ENCODE measurements at places on chromosomes 13 and 19.

DNA sequence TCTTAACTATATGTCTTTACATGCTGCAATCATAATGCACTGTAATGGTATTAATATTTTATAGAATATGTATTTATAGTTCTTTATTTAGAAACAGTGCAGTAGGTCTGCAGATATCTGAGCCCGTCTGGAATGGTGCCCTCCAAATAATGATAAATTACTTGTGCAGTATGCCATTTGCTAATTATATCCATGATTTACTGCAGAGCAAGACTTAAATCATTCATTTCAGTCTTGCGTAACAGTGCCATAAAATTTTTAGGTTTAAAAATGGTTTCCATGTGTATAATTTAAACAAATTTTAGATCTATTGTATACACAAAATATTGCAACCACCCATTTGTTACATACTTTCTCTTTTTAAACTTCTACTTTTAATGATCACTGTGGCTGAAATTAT is 175.1 kb downstream of the ZNF536 start:
- no peak for DNase-seq

- no peak for DNase-seq
Measured at GRCh38 chr13:24685314-24685713, 5.1 kb downstream of the ATP12A start.

DNA sequence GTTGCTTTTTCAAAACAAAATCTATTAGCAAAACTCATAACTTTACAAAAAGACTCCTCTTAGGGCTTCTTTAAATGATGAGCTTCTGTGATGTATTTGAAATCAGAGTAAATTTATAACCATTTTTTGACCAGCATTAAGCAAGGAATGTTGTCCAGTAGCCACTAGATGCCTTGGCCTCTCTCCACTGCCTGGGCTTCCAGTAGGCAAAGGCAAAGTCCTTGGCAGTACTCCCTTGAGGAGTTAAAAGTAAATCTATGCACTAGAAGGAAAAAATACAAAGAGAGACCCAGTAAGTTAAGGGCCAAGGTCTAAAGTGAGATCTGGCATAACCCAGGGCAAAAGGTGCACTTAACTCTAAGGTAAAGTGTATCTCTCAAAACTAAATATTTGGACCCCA is 9.5 kb downstream of the SERPINE3 start:
- DNase-seq = no peak

DNA sequence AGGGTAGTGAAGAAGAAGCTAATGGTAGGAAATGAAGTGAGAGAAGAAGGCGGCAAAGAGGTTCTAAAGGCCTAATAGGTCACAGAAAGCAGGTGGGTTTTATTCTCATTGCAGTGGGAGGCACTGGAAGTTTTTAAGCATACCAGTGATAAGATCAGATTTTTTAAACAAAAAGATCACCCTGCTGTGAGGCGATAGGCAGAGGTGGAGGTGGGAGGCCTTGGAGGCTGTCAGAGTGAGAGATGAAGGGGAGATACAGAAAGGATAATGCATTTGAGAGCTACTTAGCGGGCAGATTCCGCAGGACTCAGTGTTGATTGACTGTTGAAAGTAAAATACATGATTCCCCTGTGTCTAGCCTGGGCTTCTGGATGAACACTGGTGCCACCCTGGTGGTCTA is 116.7 kb upstream of the FRY start:
- no peak for DNase-seq

- DNase-seq = no peak
Measured at GRCh38 chr13:77810430-77810829, 108.2 kb downstream of the EDNRB start.

DNA sequence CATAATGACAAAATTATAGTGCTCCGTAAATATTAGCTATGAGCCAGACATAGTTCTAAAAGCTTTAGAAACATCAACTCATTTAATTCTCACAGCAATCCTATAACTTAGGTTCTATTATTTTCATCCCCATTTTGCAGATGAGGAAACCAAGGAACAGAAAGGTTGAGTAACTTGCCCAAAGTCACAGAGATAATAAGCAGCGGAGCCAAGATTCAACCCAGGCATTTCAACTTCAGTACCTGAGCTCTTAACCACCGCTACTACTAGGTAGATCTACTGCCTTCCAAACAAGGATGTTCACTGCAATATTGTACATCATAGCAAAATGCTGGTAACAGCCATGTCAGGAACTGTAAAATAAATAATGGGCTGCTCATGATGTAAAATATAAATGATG is 39.9 kb downstream of the ELF1 start:
- DNase-seq = no peak

- no peak for DNase-seq
Measured at GRCh38 chr19:55673465-55673864, 1.6 kb upstream of the EPN1 start.

- DNase-seq = peak; percentile 56
Measured at GRCh38 chr19:750640-751423, at the start of gene MISP. MISP (plus strand) TSS chr19:751112; CDS start chr19:756947, 5,835 bp downstream.

- DNase-seq = no peak
Measured at GRCh38 chr13:45464141-45464686, 525 bp upstream of the COG3 start.

- DNase-seq = no peak
Measured at GRCh38 chr13:48505597-48506091, 27.2 kb downstream of the RCBTB2 start.

DNA sequence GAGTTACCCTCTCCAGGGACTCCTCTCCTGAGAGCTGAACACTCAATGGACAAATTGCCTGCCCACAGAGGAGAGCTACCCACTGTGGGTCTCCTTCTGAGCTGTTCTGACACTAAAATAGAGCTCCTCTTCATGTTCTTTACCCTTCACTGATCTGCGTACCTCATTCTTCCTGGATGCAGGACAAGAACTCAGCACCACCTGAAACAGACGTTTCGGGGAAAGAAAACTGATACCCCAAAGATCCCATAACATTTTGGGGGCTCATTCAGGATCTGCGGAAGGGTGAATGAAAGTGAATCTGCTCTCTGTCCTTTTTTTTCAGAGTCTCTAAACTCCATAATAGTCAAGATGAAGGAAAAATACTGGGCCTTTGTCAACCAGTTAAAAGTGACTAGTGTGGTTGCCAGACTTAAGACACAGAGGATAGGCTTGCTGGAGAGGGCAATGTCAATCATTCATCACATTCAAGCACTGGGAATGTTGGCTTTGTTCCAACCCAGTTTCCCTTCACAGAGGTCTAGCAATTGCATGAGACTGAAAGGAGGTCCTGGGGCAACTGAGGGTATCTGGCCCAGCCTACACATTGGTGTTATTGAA is 136.7 kb upstream of the SLITRK6 start:
- DNase-seq = no peak

DNA sequence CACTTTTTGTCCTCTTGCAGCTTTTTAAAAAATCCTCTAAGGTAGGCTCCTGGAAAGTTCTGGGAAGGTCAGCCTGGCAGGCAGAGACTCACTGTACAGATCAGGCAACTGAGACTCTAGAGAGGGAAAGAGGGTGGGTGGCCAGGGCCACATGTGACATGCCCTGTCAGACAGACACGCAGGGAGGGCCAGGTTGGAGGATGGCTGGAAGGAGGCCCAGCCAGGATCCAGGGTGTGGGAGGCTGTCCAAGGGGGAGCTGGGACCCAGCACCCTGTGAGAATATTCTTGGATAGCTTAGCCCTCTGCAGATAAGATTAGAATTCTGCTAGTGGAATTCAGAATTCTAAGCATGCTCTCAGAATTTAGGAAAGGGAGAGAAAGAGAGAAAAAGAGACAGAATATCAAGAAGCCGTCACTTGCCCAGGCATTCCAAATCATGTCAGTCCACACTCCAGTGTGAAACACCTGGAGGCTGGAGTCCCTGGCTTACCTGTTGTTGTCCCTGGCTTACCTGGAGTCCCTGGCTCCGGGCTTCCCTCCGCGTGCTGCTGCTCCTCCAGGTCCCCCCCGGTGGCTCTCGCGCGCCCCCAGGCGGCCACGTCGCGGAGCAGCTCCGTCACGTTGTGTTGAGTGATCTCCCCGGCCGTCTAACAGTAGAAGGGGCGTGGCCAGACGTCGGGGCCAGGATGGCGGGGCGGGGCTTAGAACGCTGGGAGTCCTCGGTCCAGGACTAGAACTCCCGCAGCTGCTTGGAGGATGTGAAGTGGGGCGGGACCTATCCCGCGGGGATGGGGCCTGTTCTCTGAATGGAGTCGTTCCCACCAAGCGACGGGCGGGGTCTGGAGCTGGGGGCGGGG is 2.8 kb upstream of the TNNI3 start:
- peak; percentile 63 for DNase-seq

DNA sequence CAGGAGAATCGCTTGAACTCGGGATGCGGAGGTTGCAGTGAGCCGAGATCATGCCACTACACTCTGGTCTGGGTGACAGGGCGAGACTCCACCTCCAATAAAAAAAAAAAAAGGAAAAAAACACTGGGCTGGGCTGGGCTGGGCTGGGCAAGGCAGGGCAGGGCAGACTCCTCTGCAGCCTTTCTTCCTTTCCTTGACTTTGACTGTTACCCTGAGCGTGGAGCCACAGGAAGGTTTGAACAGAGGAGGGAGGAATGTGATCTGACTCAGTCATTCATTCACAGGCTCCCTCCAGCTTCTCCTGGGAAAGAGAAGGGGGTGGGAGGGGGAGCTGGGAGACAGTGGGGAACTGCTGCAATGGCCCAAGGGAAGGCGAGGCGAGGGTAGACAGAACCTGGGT is 2.7 kb upstream of the ACTN4 start:
- DNase-seq = no peak

DNA sequence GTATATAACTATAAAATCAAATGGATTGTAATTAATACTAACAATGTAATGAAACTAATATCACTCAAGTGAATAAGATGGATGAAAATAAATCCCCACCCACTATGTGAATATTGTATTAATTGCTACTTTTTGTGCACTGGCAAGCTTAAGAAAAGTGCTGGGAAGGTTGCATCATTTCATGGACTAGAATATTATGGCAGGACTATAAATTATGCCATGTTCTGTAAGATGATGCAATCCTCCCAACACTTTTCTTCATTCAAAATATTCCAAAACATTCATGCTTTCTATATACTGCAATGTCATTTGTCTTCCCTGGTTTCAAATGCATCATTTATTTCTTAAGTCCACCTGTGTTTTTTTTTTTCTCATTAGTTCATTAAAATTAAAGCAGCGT is 457.6 kb upstream of the GPC6 start:
- no peak for DNase-seq

DNA sequence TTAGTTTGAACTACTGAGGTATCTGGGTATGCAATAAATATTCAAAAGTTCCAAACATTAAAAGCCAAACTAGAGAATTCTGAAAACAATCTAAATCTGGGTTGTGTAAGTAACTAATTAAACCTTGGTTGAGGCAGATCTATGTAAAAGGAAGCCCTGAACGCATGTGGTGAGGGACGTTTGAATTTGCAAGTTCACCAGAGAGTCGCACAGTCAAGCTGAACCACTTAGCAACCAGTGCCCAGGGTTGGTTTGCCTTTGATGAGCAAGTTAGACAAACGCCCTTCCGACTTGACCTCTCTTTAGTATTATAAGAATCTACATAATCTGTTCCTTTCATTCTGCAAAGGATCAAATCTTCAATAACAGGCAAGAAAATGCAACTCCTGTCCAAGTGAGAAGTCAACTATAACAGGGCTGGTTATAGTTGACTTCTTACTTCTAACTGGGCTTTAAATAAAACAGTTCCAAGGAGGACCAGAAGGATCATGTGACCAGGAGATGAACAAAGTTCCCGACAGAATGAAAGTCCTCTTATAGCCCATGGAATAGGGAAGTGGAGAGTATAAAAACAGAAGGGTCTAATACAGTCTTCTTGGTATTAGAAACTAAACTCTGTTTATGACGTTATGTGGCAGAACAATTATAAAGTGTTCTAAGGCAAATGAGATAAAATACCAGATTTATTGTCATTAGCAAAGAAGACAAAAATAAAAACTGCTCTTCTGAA is 40.6 kb downstream of the PHF11 start:
- no peak for DNase-seq

DNA sequence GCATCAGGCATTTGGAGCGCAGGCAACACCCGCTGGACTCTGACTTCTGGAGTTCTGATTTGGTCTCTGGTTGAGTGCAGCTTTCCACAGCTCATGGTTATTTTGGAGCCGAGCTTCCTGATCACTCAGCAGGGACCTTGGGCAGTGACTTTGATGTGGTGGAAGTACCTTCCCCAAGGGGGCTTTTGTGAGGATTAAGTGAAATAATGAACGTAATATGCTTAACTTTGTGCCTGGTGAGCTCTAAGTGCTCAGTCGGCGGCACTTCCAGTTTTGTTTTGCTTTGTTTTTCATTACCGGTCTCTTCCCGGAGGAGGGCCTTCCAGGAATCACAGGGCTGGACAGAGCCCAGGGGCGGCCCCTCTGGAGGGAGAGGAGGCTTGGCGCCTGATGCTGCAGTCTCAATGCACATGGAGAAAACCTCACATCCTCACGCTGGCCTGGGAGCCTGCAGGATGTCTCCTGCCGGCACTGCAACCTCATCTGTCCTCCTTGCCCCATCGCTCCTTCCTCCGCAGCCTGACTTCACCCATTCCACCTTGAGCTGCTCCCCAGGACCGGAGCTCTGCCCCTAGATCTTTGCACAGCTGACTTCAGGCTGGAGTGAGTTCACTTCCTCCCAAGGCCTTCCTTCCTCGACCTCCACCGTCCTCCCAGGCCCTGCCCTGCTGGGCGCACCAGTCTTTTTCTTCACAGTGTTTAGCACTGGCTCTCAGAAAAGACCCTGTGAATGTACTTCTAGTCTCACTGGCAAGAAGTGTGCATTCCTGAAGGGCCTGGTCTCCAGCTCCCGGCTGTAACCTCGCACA is 1.5 kb downstream of the PLEKHF1 start:
- DNase-seq = peak; percentile 59

GRCh38 chr13:98482476-98483444 is 94.1 kb downstream of the STK24 start:
- DNase-seq = no peak

Data from right kidney (tissue), 9 donors.